Uterine smooth muscle cell (primary cell): ENCODE measurements at places on chromosomes 4 and X. TPM values are rescaled to one million over a fixed set of nuclear protein-coding genes. Genes with fewer than 3 reads are reported as not detected.

RXFP1 gene
- total RNA-seq, result 8.5 and 10.4 TPM in 2 replicates

WAS gene
- 0.22 and 0.25 TPM in 2 replicates for total RNA-seq

PWWP3B gene
- total RNA-seq, result 13.3 and 35.0 TPM in 2 replicates

POU3F4 gene
- not detected in 2 replicates for total RNA-seq

KLKB1 gene
- not detected in 2 replicates for total RNA-seq

NEUROG2 gene
- not detected in 2 replicates for total RNA-seq
